ENCODE measurements at places on chromosomes 6 and 20.

GRCh38 chr6:149855040-149855654 lies 9.0 kb downstream of the LRP11 start:
- no peak for DNase-seq

DNA sequence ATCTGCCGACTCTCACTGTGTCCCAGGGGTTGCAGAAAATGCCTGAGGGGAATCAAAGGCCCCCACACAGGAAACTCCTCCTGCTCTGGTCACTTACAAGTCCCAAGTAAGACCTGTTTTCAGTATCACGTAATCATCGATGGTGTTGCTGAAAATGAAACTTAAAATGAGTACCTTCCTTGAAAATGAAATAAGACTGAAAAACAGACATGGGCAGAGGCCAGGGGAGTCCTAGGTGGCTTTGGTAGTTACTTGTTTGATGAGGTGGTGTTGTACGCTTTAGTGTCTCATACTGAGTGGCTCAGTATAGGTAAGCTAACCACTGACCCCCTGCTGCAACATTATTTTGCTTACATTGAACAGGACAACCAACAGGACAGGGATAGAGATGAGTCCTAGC lies 43.0 kb upstream of the SYNCRIP start:
- DNase-seq, result no peak

DNA sequence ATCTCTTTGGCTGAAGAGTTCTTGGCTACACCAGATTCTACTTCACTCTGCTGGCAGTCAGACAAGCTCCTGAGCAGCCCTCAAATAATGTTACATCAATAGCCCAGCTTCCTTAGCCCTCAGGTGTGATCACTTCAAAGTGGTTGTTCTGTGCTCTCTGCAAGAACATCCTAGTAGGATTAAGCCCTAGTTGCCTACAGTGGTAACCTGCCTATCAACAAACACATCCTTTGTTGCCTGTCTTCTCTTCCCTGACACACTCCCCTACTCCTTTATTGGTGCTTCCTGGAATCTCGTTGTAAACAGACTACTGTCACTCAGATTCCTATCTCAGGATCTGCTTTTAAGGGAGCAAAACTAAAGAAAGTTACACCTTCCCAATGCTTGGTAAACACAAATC lies 45.1 kb upstream of the TASP1 start:
- no peak for DNase-seq

GRCh38 chr6:132650429-132650828 lies 8.6 kb downstream of the TAAR1 start:
- no peak for DNase-seq

- no peak for DNase-seq
These were observed 35.2 kb upstream of the SASH1 start for GRCh38 chr6:148307405-148307804.

GRCh38 chr6:44530209-44530909 lies 142.9 kb downstream of the CDC5L start:
- no peak for DNase-seq
